Pancreas (tissue), 10 donors: ENCODE measurements at places on chromosomes 3 and 15. TPM values are rescaled to one million over a fixed set of nuclear protein-coding genes. Genes with fewer than 3 reads are reported as not detected.

DNA sequence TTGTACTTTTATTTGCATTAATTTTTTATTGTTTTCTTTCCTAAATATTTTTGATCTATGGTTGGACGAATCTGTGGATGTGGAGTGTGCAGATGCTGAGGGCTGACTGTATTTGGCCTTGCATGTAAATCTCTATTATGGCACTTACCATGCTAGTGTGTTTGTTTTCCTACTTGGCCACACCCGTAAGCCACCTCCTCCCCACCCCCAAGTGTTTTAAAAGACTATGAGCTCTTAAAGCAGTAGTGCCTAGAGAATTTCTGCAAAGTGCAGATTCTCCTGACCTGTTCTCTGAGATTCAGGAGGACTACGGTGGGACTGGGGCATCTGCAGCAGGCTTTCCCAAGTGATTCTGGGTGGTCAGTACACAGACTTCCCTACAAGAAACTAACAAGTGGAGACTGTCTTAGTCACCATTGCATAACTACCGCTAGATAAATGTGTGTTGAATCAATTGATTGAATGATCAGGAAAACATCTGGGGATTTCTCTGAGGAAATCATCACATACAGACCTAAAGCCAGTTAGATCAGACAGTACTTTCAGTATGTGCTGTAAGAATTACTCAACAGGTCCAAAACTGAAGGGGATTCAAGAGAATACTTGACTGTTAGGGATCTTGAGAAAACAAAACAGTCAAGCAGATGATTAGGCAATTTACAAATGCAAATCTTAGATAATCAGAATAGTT lies 6.2 kb upstream of the TIPARP start:
- no peak for DNase-seq

The CLDN18 gene
- polyA plus RNA-seq = not detected

GRCh38 chr3:1294586-1294985 lies 201.8 kb downstream of the CNTN6 start:
- DNase-seq = no peak

- DNase-seq = no peak
These were observed 40.1 kb upstream of the GALNT15 start for GRCh38 chr3:16134173-16134928.

GRCh38 chr3:30183421-30183820 lies 423.0 kb upstream of the TGFBR2 start:
- DNase-seq = no peak

DNA sequence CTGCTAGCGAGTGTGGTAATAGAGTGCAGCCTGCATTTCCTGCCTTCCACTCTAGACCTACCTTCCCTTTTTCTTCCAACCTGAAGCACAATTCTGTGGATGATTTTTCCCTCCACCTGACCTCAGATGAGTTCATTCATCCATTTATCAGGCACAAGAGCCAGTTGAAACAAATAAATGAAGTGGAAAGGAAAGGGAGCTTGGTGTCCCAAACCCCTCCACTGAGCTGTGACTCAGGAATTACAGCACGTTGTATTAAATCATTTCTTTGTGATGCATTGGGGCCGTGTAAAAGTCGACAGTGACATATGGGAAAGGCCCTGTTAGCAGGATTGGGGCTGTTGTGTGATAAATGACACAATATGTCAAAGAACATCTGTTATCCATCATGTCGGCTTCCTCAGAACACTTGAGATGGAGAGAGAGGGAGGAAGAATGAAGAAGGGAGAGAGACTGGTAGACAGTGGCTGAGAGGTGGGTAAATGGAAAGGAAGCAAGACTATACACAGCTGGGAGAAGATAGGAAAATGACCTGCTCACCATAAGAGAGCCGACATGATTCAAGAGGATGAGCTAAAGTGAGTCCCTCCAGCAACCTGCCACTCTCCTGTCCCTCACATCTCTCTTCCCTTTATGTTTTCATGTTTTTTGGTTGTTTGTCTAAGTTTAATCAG lies 366.0 kb downstream of the AGBL1 start:
- no peak for DNase-seq

The MB21D2 gene
- polyA plus RNA-seq = 1.7 TPM

DNA sequence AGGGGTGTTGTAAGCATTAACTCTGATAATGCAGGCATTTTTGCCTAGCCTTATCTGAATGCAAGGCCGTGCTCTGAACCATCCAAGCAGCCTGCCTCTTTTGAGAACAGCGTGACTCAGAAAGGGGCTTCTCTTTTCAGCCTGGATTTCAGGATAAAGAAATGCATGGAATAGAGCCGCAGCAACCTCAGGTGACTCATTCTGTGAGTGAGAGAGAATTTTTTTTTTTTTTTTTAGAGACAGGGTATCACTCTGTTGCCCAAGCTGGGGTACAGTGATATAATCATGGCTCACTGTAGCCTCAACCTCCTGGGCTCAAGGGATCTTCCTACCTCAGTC lies 20.6 kb upstream of the PDE8A start:
- no peak for DNase-seq

The FAM98B gene
- 6.5 TPM for polyA plus RNA-seq

The BFSP2 gene
- not detected for polyA plus RNA-seq

- no peak for DNase-seq
These were observed 101.2 kb downstream of the SCN11A start for GRCh38 chr3:38950581-38950980.

The GNB4 gene
- 1.7 TPM for polyA plus RNA-seq

The KCNMB3 gene
- polyA plus RNA-seq = 7.8 TPM

GRCh38 chr3:195102609-195103467 lies 168.1 kb downstream of the XXYLT1 start:
- DNase-seq = no peak

DNA sequence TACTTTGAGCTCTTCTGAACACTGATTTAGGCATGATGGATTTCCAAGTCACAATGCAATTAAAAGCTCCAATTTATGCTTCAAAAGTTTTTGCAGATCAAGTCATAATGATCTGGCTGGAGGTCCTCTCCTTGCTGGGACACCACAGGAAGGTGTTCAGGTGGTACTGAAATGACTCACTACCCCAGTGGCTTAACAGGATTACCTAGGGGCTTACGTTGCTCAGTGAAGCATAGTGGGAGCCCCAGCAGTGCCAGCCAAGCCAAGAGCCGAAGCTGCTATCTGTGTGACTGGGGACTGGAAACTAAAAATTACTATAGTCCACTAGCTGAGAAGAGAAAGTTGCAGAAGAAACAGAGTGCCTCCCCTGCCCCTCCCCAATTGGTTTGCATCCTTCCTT lies 110.1 kb upstream of the LPP start:
- no peak for DNase-seq

The TRPM1 gene
- not detected for polyA plus RNA-seq

GRCh38 chr15:47718497-47719437 lies 1.5 kb downstream of the SEMA6D start:
- DNase-seq = no peak

The ISLR gene
- polyA plus RNA-seq = 3.1 TPM

DNA sequence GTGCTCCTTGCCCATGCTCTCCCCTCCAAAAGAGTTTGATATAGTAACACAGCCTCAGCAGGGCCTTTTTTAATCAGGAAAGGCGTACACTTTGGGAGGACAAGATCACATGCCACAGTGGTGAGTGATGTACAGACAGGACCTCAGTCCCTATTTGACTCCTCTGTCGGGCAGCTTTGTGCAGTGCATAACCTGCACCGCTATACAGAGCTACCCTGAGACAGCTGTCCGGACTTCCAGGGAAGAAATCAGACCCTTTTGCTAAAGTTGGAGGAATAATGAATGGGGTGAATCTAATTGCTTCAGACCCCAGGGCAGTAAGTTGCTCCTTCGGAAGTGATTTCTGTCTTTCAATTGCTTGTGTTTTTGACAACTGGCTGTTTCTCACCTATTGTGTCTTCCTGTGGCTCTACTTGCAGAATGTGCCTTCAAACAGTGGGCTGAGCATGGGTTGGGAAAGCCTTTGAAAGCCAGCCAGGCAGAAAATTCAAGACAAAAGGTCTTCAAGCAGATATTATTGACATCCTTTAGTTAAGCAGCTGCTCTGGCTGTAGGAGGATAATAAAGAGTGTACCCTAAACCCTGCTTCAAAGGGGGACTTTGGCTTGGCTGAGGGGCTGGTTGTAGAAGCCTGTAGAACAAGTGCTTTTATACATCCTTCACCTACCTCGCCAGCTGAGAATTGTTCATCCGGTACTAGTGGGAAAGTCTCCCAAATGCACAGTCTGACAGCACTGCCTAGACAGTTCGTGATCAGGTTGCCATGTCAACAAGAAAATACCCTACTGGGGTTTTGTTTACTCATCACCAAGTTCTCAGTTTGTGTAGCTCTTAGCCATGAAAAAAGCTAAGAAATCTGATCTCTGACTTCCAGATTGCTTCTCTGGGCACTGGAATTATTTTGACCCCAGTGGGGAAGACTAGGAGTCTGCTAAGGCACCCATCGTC lies 35.1 kb downstream of the SNTN start:
- no peak for DNase-seq

DNA sequence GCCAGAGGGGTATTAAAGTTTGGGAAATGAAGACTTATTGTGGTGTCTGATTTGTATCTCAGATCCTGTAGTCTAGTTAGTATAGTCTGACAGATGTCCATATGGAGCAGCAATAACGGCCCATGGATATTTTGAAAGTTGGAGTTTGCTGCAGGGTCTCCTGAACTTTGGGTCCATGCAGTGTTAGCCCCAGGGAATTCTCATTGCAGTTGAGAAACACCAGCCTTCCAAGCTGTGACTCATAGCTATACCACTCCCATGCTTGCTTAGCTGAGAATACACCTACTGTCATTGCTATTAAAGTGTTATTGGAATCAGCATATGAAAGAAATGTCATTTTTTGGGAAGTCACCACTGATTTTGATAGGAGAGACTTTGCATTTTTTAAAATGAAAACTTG lies 29.2 kb downstream of the TMOD2 start:
- DNase-seq = no peak

DNA sequence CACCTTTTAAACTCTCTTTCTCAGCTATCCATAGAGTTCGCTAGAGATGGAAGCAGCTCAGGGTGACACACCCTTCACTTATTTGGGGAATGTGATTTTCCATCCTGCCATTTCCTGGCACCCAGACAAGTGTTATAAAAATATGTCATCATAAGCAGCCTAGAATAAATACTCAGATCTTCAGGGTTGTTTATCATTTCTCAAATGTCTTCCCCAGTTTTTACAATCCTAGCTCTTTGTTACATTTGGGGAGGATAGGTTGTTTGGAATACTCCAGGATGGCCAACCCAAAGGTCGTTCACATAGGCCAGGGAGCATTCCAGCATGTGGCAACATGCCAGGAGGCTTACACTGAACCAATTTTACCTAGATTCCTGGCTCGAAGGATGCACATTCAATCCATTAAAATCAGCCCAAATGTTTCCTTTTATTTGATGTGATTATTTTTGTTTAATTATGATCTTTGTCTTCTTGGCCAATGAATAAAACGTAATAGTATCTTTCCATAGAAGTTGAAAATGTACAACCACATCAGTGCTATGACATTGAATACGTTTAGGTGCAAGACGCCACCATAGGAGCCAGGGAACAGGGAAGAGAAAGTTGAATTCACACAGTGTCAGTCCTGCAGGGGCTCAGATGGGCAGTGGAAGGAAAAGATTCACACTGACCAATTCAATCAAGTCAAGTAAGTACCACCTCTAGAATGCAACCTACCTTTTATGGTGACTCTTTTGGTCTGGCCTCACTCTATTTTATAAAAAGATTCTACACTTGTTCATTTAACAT lies 537.7 kb upstream of the MDFIC2 start:
- DNase-seq = no peak

The PATL2 gene
- 1.6 TPM for polyA plus RNA-seq

DNA sequence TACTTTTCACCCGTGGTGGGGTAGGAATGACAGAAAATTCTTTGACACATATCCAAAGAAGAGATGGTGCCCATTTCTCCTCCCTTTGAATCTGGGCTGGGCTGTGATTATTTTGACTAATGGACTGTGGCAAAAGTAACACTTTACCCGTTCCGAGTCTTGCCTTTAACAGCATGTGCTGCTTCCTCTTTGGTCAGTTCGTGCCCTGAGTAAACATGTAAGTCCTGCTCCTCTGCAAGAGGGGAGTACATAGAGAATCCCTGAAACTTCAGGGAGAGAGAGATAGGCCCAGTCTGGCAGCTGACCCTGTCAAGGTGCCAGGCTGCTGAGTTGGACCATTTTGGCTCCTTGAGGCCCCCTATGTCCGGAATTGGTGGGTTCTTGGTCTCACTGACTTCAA lies 243.1 kb downstream of the EPHB1 start:
- no peak for DNase-seq
